ENCODE measurements at places on chromosomes 2 and 18.

DNA sequence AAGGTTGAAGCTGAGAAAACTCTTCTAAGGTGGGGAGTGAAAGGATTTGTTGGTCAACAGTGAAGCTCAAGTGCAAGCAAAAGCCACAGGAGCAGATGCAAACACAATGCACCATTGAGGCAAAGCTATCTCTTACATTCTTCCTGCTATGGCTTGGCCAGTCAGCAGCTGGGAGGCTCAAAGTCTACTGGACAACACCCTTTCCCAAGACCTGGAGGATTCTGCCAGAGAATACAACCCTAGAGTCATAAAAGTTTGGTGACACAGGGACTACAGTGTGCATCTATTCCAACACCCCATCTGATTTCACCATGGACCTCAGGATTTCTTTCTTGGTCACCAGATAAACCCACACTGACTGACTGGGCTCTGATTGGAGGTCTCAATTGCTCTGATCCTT, 342.0 kb downstream of the HRH4 start:
- no peak for DNase-seq

DNA sequence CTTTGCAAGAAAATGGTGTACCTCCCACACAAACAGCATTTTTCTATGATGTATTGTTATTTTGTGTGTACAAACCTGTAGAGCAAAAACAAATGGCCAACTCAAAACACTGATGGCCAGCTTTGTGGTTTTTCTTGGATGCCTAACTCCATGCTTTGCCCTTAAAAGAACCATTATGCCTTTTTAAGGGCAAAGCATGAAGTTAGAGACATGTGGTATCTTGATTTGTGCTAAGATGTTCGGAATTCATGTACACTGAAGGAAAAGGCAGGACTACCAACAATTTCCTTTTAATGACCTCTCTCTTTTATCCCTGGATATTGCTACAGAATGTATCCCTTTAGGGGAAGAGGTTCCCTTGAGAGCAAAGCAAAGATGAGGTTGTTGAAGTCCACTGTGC, 273.6 kb downstream of the SCG2 start:
- no peak for DNase-seq

DNA sequence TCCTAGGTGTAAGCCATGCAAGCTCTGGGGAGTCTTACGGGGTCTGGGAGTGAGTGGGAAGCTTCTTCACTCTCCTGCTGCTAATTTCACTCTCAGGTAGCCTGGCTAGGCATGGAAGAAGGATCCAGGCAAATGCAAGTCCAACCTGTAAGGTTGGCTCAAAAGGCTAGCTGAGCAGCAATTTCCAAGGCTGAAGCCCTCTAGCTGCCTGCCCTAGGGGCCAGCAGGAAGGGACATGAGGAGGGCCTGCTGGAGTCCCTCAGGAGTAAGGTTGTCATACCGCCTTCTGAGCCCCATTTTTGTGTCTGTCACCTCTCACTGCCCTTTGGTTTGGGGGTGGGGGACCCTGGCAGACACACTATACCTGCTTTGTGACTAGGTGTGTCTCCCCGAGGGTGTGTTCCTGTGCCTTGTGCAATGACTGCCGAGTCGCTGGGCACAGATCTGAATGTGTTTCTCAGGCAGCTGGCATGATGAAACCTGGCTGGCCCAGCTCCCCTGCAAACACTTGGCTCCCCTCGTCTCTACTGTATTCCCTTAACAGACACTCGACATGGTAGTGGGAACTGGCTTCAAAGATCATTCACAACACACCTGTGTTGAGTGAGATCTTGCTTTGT, 123.9 kb upstream of the FAM136A start:
- no peak for DNase-seq

DNA sequence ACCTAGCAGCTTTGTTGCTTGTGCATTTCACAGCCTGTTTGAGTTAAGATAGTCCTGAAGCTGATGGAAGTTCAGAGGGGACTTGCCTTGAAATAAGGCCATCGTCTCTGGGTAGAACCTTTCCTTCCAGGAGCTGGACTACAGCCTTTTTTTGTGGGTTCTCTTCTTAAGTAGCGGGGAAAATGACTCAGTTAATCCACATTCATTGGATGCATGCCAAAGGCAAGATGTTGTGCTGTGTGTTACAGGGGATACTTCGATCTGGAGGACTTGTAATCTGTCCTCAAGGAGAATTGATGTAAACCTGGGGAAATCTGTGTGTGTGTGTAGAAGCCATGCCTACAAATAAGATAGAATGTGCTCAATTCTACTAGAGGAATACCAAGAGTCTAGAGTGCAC, 46.8 kb downstream of the RPIA start:
- DNase-seq: no peak

DNA sequence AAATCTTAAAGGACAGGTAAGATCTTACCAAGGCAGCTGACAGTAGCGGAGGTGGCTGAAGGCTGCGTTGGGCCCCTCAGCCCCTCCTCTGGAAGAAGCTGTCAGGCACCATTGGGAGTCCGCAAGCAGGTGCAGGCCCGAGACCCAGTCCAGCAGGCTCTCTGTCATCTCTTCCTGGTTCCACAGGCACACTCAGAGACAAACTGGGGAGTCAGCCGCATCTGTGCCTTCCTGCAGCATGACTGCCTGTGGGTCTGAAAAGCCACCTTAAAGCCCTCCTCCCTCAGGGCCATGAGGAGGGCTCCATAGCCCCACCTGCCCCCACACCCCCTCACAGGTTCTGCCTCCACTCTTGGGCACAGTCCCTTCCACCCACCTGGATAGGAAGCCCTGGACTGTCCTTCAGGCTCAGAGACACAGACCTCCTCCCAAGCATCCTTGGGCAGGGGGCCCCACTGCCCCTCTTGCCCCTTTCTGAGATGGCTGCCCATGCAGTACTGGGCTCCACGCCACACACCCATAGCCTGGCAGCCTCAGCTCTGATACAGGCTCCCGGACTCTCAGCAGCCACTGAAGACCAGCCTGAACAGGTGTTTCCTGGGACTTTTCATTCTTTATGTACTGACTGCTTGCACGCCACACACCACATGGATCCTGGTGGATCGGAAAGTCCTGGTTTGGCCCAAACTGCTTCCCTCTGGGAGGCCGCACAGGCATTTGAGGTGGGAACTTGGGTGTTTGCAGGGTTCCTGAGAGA, 239.8 kb downstream of the SEPTIN10 start:
- no peak for DNase-seq

GRCh38 chr2:51071191-51071590, 39.3 kb upstream of the NRXN1 start:
- DNase-seq: no peak

Measured in stimulated activated CD4-positive, alpha-beta T cell treated with anti-CD3 and anti-CD28 coated beads, Interleukin-15, amount 100 ng/mL, for 24 hours (primary cell).